ENCODE measurements at places on chromosomes 3 and 15. TPM values are rescaled to one million over a fixed set of nuclear protein-coding genes. Genes with fewer than 3 reads are reported as not detected.

The CELF6 gene
- 2.2 TPM for total RNA-seq

The GNAT1 gene
- not detected for total RNA-seq

The SV2B gene
- total RNA-seq = 0.69 TPM

The TLR9 gene
- 0.19 TPM for total RNA-seq

The PCLAF gene
- 1.0 TPM for total RNA-seq

The CCDC33 gene
- total RNA-seq = not detected

The REC114 gene
- total RNA-seq = 5.1 TPM

The CPA3 gene
- total RNA-seq = 2.0 TPM

The NUSAP1 gene
- 3.6 TPM for total RNA-seq

The ANKRD34C gene
- total RNA-seq = not detected

The HCN4 gene
- 61.7 TPM for total RNA-seq

The GOLGA6L7 gene
- not detected for total RNA-seq

The LRRC58 gene
- total RNA-seq = 12.8 TPM

The AQP9 gene
- 0.68 TPM for total RNA-seq

The SUSD5 gene
- 10.0 TPM for total RNA-seq

The CHDH gene
- 7.7 TPM for total RNA-seq

The CDC25A gene
- 0.91 TPM for total RNA-seq

The FANCD2OS gene
- not detected for total RNA-seq

The ROBO2 gene
- 2.1 TPM for total RNA-seq

The FOXB1 gene
- not detected for total RNA-seq

The ANKDD1A gene
- 3.0 TPM for total RNA-seq

The PPP4R2 gene
- 71.0 TPM for total RNA-seq

The FRMD5 gene
- total RNA-seq = 44.6 TPM

The BFSP2 gene
- total RNA-seq = not detected

The CKMT1B gene
- 1.2 TPM for total RNA-seq

The CYP8B1 gene
- 0.14 TPM for total RNA-seq

The RMDN3 gene
- 21.0 TPM for total RNA-seq

The SNTN gene
- not detected for total RNA-seq

The ZPLD1 gene
- 0.17 TPM for total RNA-seq

The TMIE gene
- 0.74 TPM for total RNA-seq

The ANKUB1 gene
- not detected for total RNA-seq

The FAM174B gene
- 9.5 TPM for total RNA-seq
